Cortex of kidney (tissue), 1 donor: ENCODE measurements at places on chromosomes 6 and 20.

DNA sequence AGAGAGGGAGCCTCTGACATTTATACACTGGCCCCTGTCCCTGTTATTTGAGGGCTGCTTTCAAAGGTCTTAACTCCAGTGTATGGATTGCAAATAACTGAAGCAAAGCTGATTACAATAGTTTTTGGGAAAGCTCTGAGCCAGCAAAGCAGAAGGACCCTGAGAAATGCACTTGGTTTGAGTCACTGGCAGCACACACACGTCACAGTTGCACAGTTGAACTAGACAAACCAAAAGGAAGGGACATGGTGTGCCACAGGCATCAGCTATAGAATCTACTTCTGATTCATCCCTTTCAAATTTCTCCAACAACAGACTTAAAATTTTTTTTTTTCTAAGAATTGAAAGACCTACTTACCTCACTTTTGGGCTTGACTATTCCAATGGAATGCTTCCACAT lies 56.4 kb downstream of the SNRNP48 start:
- no peak for DNase-seq

DNA sequence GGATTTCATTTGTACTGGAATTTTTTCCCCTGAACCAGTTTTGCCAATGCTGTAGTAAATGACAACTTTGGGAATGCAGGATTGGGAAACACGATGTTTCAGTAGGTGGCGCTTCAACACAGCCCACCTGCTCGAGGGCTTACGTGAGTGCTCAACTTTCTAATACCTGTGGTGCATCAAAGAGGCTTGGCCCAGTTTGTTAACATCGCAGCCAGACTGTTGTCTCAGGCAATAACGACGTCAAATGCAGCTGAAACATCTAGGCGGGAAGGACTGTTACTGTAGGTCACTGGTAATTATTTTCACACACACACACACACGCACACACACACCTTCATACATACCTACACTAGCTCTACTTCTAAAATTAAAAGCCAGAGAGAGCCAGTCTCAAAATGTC lies 815.5 kb upstream of the SLC35B3 start:
- no peak for DNase-seq

DNA sequence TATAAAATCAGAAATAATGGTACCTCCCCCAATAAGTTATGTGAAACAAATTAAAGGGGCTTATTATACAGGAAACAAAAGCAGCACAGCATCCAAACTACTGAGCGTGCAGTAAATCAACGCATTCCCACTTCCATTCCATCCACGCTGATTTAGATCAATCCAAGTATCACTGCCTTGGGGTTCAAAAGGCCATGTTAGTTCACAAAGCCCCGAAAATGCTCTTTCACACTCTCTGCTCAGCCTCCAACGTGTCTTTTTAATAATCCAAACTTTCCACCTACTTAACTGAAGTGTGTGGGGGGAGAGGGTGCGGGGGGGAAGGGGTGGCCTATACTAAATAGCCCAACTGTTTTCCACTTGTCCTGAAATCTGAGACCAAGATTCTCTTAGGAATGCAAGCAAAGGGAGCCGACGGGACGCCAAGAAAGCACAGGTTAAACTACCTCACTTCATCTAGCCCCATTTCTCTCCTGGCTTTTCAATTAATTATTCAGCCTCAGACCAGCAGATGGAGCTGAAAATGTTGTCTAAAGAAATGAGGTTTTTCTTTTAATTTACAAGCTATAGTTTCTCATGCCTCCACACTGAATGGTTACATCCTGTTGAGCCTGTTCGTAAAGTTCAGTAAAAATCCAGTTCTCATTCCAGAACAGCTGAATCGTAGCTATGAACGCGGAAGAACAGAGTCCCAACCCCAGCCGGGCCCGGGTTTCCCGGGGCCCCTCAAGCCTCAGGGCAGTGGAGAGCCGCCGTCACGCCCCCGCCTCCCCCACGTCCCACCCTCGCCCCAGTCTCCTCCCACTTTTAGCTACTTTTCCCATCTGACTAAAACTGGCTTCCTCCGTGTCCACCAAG lies 1.0 kb upstream of the NXT1 start:
- no peak for DNase-seq

DNA sequence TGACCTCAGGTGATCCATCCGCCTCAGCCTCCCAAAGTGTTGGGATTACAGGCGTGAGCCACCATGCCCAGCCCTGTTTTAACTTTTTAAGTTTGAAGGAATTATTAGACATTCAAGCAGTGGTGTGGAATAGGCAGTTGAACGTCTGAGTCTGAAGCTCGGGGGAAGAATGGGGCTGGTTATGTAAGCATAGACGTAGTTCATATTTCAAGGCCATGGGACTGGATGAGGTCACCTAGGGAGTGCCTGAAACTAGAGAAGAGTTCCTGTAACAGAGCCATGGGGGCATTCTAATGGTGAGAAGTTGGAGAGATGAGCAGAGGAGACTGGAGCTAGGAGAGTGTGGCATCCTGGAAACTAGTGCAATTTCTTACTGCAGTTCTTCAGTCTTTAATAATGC lies 6.4 kb downstream of the CDKAL1 start:
- DNase-seq, result no peak

- no peak for DNase-seq
Observed at GRCh38 chr6:34524971-34525370, 31.2 kb downstream of the SPDEF start.

DNA sequence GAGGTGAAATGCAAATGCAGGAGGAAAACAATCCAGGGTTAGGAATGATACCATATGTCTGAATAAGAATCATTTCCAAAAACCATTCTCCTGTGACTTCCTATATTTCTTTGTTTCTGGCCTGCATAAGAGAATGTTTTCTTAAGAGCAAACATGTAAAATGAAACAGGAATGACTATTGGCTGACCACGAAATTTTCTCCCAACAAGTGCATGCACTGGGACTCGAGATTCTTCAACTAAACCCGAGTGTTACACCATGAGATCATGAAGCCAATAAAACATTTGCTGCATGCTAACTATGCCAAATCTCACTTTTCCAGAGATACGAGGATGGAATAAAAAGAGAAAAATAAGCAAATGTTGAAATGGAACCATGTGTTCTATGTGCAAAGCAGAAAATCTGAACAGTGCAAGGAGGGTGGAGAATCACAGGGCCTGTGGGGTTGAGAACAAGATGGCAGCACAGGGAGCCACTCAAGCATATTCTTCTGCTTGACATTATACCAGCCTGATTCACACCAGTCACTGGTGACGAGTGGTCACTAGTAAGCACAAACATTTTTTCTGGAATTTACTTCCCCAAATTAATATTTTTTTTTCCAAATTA lies 212.2 kb upstream of the FOXA2 start:
- no peak for DNase-seq

- no peak for DNase-seq
Observed at GRCh38 chr20:36830791-36831691, 44.9 kb upstream of the TLDC2 start.

DNA sequence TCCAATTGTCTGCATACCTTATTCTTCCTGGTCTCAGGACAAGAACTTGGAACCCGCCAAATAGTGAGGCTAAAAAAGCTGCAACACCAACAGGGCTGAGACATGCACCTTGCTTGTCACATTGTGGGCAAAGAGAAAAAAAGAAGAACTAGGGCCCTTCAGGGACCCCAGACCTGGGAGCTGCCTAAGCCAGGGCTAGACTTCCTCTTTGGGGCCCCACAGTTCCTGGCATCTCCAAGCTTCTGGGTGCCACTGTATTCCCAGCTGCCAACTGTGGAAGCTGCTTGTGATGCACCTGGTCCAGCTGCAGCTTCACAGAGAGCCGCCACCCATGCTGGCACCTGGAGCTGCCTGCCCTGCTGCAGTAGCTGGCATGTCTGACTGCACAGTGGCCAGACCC lies 370.6 kb downstream of the CD83 start:
- DNase-seq, result no peak

DNA sequence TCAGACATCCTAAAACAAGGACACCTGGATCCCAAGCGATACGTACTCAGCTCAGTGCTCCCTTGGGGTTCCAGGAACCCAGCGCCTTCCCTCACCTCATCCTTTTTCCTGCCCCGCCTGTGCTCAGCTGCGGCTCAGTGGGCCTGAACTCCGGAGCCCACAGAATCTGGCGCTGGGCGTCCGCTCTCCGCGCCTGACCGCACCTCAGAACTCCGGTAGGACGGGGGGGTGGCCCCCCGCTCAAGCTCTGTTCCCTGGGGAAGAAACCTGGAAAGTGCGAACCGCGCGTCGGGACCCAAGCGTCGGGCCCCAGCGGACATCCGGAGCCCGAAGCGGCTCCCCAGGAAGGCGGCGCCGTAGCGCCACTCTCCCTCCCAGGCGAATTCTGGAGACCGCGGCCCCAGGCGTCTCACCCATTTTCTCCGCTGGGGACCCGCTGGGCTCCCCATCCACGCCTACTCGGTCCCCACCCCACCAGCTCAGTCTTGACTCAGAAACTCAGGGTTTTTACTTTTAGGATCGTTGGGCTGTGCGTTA lies 336 bp upstream of the LY6G5C start:
- DNase-seq, result no peak

DNA sequence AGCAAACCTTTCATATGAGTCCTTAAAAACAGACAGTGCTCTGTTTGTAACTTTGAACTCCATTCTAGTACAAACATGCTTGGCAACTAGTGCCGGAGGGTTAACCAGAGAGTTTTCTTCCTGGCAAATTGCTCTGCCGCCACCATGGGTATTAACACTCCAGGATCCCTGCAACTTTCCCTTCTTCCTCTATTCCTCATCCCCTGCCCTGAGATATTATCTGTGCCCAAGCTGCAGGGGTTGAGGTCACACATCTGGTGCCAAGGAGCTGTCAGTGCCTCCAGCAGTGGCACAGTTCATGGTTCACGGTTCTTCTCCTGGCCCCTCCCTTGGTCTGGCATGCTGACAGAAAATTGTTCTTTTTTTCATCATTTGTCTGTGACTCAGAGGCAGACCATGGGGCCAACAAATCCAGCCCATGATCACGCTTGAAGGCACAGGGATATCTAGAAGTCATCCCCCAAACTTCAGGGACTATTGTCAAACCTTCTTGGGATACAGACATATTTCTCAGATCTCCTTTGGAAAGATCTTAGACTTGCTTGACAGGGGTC lies 77.5 kb downstream of the ATXN1 start:
- no peak for DNase-seq

- DNase-seq, result no peak
Observed at GRCh38 chr6:36662827-36663256, 15.7 kb upstream of the CDKN1A start.

DNA sequence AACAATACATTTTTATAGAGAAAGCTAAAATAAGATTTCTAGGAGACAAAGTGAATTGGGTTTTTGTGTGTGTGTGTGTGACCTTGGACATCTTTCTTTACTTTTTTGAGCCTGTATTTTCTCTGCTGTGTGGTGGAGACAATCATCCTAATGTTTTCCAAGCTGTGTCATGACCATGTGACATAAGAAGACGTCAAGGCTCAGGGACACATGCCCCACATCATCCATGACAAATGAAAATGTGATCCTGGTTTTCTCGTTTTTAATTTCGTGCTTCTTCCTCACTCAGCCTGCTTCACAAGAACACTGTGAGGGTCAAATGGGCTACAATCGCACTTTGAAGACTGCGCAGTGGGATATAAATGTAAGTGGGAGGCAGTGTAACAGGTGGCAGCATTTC lies 3.9 kb upstream of the BTNL2 start:
- no peak for DNase-seq

DNA sequence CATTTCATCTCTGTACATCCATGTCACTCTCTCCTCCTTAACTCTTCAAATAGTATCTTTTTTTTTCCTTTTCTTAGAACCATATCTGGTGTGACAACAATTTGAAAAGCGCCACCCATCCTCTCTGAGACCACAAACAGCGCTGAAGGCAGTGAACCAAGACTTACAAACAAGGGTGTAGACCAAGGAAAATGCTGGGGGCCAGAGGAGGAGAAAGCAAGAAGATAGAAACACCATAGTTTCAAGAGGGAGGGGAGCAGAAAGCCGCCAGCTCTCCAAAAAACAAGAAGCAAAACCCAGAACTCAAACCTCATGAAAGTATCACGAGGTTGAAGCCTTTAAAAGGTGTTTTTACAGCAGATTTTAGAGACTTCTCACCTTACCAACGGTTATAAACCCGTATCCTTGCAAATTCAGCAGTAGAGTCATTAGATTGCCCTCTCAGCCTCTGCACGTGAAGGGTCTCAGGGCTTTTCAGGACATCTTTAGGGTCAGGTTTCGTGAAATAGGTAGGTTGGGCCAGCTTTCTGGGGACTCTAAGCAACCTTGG lies 13.3 kb upstream of the RIPOR2 start:
- DNase-seq, result no peak

- no peak for DNase-seq
Observed at GRCh38 chr20:11677428-11677827, 240.3 kb upstream of the BTBD3 start.

DNA sequence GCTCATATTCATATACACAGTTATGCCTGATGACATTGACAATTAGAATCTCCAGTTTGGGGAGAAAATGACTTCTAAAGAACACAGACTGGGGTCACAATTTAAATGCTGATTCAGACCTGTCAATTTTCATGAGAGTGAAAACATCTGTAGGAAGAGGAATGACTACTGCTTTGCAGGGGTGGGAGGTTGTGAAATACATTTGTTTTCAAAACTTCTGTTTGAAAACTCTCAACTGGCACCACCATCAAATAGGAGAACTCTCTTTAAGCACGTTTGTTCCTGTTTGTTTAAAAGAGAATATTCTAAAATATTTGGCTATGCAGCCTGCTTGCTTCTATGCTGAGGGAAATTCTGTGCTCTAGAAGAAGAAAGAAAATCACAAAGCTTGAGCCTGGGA lies 50.8 kb upstream of the ADGRF5 start:
- no peak for DNase-seq

GRCh38 chr6:79981652-79982051 lies 22.8 kb upstream of the TTK start:
- DNase-seq, result no peak

DNA sequence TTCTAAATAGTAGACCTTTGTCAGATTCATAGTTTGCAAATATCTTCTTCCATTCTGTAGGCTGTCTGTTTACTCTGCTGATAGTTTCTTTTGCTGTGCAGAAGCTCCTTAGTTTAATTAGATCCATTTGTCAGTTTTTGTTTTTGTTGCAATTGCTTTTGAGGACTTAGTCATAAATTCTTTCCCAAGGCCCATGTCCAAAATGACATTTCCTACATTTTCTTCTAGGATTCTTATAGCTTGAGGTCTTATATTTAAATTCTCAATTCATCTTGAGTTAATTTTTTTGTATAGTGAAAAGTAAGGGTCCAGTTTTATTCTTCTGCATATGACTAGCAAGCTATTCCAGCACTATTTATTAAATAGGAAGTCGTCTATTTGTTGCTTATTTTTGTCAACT lies 287.0 kb downstream of the PACRG start:
- DNase-seq, result no peak

GRCh38 chr6:33144373-33144772 lies 47.9 kb downstream of the COL11A2 start:
- no peak for DNase-seq

DNA sequence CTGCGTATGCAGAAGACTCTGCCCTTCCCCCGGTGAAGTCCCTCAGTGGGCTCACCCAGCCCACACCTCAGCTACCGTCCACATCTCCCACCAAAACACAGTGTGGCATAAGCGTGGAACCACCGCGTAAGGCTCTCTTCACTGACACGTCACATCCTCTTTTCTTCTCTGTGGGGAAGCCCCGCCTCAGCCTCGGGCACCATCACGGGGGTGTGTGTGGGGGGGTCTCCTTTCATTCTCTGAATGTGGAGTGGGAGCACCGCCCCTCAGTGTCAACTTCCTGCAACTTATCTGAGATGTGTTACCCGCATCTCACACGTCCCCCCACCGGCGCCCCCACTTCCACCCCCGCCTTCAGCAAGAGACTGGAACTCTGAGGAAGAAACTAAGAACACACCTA lies 388.4 kb upstream of the JARID2 start:
- no peak for DNase-seq
